ENCODE measurements at places on chromosomes 7 and 10. TPM values are rescaled to one million over a fixed set of nuclear protein-coding genes. Genes with fewer than 3 reads are reported as not detected.

The FAM237B gene
- not detected for polyA plus RNA-seq

The HOXA13 gene
- polyA plus RNA-seq: not detected

The HABP2 gene
- not detected for polyA plus RNA-seq

The SLC26A3 gene
- not detected for polyA plus RNA-seq

The BLOC1S2 gene
- polyA plus RNA-seq: 103 TPM

The MRPS33 gene
- 59.7 TPM for polyA plus RNA-seq

The PDE6C gene
- not detected for polyA plus RNA-seq

The CACNB2 gene
- polyA plus RNA-seq: 0.79 TPM

The GGCT gene
- polyA plus RNA-seq: 25.4 TPM

The SLC29A3 gene
- 9.0 TPM for polyA plus RNA-seq

The MACC1 gene
- 1.2 TPM for polyA plus RNA-seq

The FXYD4 gene
- polyA plus RNA-seq: not detected

The MKI67 gene
- 0.59 TPM for polyA plus RNA-seq

The AGMO gene
- polyA plus RNA-seq: not detected

The ZFYVE27 gene
- 35.4 TPM for polyA plus RNA-seq

The MRLN gene
- not detected for polyA plus RNA-seq

Measured in IgD-negative memory B cell (primary cell).